Fibroblast of lung (primary cell): ENCODE measurements at places on chromosomes 4 and X. TPM values are rescaled to one million over a fixed set of nuclear protein-coding genes. Genes with fewer than 3 reads are reported as not detected.

Gene ACE2
- total RNA-seq, result not detected in 2 replicates

Gene DCHS2
- under 0.01 TPM in 1 of 2 replicates, not detected in the other for total RNA-seq

Gene ATOH1
- total RNA-seq, result not detected in 2 replicates

Gene CYLC1
- not detected in 2 replicates for total RNA-seq

Gene DRP2
- total RNA-seq, result under 0.01 and 0.50 TPM in 2 replicates

Gene P2RY4
- under 0.01 TPM in 2 replicates for total RNA-seq

Gene DGKK
- not detected in 2 replicates for total RNA-seq

Gene SSX2
- not detected in 2 replicates for total RNA-seq

DNA sequence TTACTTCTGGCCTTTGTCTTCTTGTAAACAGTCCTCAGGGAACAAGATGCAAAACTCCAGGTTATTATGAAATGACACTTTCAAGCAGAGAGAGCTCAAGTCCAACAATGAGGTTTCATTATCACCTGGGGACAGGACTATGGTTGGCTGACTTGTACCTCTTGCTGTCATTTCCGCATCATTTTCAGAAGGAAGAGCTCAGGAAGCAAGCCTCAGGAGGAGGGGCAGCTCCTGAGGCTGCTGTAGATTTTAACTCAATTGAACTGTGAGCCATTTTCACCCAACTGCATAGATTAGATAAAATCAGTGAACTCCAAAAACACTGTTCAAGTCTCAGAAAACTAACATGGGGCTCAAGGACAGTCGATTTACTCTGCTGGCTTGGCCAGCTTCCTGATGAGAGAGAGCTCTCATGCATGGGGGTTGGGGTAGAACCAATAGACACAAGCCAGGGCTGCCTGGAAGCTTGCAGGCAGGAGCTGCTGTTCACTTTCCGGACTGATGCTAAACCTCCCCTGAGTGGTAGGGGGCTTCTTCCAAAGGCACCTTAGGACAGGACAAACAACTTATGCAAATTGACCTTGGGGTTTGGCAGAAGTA, 23.6 kb downstream of the TMEM255A start:
- H3K27ac ChIP-seq, result no peak overlapping the region
- no peaks in the 10 kb centered on the region for H3K4me1 ChIP-seq
- no peak for DNase-seq

DNA sequence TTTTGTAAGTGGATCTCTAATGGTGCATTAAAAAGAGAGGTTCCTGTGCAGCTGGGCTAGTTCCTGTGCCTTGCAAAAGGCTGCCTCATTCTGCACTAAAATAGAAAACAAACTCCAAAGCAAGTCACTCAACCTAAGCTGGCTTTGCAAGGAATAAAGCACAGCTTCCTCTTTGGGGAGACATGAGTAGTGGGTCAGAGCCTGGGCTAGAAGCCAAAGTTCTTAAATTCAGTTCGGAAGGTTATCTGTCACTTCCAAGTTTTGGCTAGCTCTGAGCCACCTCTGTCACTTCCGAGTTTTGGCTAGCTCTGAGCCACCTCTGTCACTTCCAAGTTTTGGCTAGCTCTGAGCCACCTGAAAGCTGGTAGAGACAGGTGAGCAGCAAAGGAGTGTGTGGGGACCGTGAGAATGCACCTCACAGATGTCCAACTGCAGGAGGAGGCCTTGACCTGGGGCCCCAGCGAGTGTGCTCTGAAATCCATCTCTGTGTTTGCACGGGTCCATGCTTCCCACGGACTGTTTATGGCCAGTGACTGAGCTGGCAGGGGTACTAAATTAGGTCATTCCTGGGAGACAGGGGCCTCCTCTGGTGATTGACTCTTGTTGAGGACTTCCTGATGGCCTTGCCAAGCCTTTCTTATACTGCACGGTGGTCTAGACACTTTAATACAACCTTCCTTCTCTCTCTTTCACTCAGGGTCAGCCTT, 36.4 kb upstream of the MAMLD1 start:
- H3K36me3 ChIP-seq, result no peaks in the 10 kb centered on the region
- no peak for DNase-seq
- no peak overlapping the region for H3K4me3 ChIP-seq

DNA sequence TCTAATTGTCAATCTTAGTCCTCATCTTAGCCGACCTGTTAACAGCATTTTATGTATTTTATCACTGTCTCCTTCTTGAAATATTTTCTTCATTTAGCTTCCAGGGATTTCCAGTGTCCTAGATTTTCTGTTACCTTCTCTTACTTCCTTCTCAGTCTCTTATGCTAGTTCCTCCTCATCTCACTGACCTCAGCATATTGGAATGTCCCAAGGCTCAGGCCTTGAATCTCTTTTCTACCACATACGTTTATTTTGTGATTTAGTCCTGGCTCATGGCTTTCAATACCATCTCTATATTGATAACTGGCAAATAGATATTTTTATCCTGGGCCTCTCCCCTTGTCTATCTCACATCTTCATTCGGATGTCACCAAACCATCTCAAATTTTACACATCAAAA, 61.1 kb downstream of the IQCM start:
- no peaks in the 10 kb centered on the region for H3K36me3 ChIP-seq
- H3K27ac ChIP-seq, result no peak overlapping the region
- no peaks in the 10 kb centered on the region for H3K27me3 ChIP-seq
- H3K4me3 ChIP-seq, result no peak overlapping the region

GRCh38 chr4:155667568-155668511, 1.2 kb downstream of the GUCY1A1 start:
- no peaks in the 10 kb centered on the region for H3K27me3 ChIP-seq
- DNase-seq, result peak; percentile 39
- no peak overlapping the region for H3K27ac ChIP-seq
- H3K4me3 ChIP-seq, result peak overlapping the region; percentile 69
- H3K36me3 ChIP-seq, result no peaks in the 10 kb centered on the region
- no peaks in the 10 kb centered on the region for H3K4me1 ChIP-seq

GRCh38 chr4:99720206-99720605, 62.6 kb upstream of the C4orf54 start:
- H3K4me3 ChIP-seq, result no peak overlapping the region
- peaks cover 3% of the 10 kb centered on the region for H3K4me1 ChIP-seq
- no peak overlapping the region for H3K27ac ChIP-seq

DNA sequence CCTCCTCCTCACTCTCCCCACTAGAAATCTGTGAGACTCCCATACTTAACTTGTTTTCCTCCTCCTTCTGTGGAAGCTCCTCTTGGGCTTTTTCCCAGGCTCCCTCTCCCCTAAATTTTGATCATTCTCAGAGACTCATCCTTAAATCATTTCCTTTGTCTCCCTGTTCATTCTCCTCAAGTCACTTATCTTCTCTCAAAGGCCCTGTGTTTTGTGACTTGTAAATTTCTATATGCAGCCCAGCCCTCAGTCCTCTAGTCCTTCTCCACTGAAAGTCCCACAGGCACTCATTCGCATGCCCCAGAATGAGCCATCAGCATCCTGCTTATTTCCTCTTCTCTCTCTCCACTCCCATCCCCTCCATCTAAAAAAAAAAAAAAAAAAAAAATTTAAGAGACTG, 171.8 kb downstream of the SOWAHB start:
- H3K36me3 ChIP-seq, result no peaks in the 10 kb centered on the region
- no peaks in the 10 kb centered on the region for H3K27me3 ChIP-seq
- no peak for DNase-seq
- H3K4me1 ChIP-seq, result peaks cover 6% of the 10 kb centered on the region

DNA sequence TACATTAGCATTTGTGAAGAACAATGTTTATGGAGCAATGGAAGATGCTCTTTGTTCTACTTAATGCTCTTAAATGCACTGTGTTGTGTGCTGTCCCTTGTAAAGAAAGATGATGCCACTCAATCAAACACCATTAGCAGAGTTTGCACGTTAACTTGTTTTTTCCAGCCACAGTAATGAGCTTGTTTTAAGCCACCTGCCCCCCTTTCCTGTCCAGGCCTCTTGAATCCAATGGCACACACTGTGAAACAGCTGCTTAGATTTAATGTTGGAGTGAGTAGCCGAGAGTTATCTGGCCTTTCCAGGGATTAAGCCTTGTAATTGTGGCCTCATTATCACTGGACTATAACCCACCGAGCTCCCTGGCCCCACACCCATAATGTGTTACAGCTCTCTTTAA, 86.0 kb downstream of the PAK3 start:
- H3K4me3 ChIP-seq, result no peak overlapping the region
- no peak overlapping the region for H3K27ac ChIP-seq
- no peak for DNase-seq
- no peaks in the 10 kb centered on the region for H3K36me3 ChIP-seq
- H3K27me3 ChIP-seq, result no peaks in the 10 kb centered on the region

DNA sequence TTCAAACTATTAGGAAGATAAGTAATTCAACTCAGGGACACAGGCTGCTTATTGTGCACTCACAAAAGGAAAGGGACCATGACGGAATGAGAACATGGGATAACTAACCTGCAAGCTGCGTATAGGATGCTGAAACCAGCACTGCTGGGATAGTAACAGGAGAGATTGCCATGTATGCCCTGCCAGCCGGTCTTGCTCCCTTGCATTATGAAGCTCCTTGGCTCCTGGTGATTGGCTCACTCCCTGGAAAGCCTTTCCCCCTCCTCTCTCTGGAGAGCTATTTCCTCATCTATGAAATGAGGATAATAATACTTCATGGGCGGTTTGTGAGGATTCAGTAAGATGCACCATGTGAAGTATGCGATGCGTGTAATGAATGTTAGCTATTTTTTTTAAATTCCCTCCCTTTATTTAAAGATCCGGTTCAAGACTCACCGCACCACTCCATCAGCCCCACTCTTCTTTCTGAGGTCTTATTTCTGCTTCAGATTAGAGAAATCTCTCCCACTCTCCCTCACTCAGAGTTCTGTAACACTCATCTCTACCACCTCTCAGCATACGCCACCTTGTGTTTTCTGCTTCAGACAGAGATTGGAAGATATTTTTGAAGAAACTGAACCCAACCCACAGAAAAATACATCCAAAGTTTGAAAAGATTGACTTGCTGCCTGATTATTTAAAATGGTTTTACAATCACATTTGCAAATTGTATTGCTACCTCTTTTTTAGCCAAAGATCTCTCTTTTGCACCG, 18.4 kb downstream of the MSMO1 start:
- DNase-seq, result no peak
- H3K4me1 ChIP-seq, result no peaks in the 10 kb centered on the region
- H3K27me3 ChIP-seq, result no peaks in the 10 kb centered on the region
- H3K4me3 ChIP-seq, result no peak overlapping the region

DNA sequence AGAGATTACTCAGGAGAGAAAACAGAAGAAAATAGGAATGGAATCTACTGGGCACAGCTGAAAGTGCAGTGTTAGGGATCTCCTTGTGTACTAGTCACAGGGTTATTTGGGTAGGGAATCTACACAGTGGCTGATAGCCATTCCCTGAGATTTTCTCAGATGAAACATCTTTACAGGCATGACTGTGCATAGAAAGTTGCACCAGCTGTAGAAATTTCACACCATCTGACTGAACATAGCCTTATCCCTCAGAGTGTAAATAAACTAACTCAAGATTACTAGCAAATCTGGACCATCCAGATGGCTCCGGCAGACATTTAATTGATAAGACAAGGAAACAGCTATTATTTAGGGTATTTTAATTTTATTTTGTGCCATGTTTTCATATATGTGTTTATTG, 2053.5 kb upstream of the TENM3 start:
- H3K4me1 ChIP-seq, result no peaks in the 10 kb centered on the region
- H3K4me3 ChIP-seq, result no peak overlapping the region
- H3K36me3 ChIP-seq, result no peaks in the 10 kb centered on the region
- DNase-seq, result peak; percentile 21
- no peaks in the 10 kb centered on the region for H3K27me3 ChIP-seq

GRCh38 chr4:166816890-166817289, 417.4 kb downstream of the SPOCK3 start:
- no peak overlapping the region for H3K27ac ChIP-seq
- no peaks in the 10 kb centered on the region for H3K27me3 ChIP-seq
- H3K4me1 ChIP-seq, result no peaks in the 10 kb centered on the region
- DNase-seq, result no peak

- no peak overlapping the region for H3K4me3 ChIP-seq
- no peaks in the 10 kb centered on the region for H3K27me3 ChIP-seq
- no peak for DNase-seq
- no peaks in the 10 kb centered on the region for H3K4me1 ChIP-seq
- H3K27ac ChIP-seq, result no peak overlapping the region
Measured at GRCh38 chrX:44842550-44843317, 1.1 kb upstream of the DUSP21 start.

- no peaks in the 10 kb centered on the region for H3K27me3 ChIP-seq
- no peak overlapping the region for H3K4me3 ChIP-seq
- H3K36me3 ChIP-seq, result no peaks in the 10 kb centered on the region
- no peak overlapping the region for H3K27ac ChIP-seq
Measured at GRCh38 chr4:23839279-23839678, 50.6 kb downstream of the PPARGC1A start.

GRCh38 chr4:153668647-153669046, 15.4 kb upstream of the TLR2 start:
- no peaks in the 10 kb centered on the region for H3K36me3 ChIP-seq
- no peak for DNase-seq
- H3K27ac ChIP-seq, result no peak overlapping the region
- no peak overlapping the region for H3K4me3 ChIP-seq
- H3K27me3 ChIP-seq, result no peaks in the 10 kb centered on the region
- H3K4me1 ChIP-seq, result no peaks in the 10 kb centered on the region

GRCh38 chr4:3699678-3700077, 66.5 kb upstream of the ADRA2C start:
- H3K4me1 ChIP-seq, result no peaks in the 10 kb centered on the region
- H3K4me3 ChIP-seq, result no peak overlapping the region
- no peak overlapping the region for H3K27ac ChIP-seq
- no peaks in the 10 kb centered on the region for H3K36me3 ChIP-seq
- no peak for DNase-seq

- no peaks in the 10 kb centered on the region for H3K36me3 ChIP-seq
- H3K27me3 ChIP-seq, result no peaks in the 10 kb centered on the region
- DNase-seq, result peak; percentile 57
- H3K27ac ChIP-seq, result no peak overlapping the region
Measured at GRCh38 chr4:53497487-53498244, 93.6 kb downstream of the LNX1 start.

DNA sequence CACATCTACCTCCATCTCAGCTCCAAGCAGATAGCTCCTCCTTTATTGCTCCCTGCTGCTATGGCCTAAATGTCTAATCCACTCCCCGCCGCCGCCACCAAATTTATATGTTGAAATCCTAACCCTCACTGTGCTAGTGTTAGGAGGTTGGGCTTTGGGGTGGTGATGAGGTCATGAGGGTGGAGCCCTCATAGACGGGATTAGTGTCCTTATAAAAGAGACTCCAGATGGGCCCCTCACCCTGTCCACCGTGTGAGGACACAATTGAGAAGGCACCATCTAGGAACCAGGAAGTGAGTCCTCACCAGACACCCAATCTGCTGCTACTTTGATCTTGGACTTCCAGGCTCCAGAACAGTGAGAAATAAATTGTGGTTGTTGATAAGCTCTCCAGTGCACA, 13.6 kb upstream of the TBC1D14 start:
- DNase-seq, result no peak
- H3K27ac ChIP-seq, result no peak overlapping the region
- no peaks in the 10 kb centered on the region for H3K36me3 ChIP-seq
- H3K4me3 ChIP-seq, result no peak overlapping the region
- H3K4me1 ChIP-seq, result peaks cover 13% of the 10 kb centered on the region

- H3K4me1 ChIP-seq, result peaks cover 16% of the 10 kb centered on the region
- H3K27me3 ChIP-seq, result no peaks in the 10 kb centered on the region
- no peaks in the 10 kb centered on the region for H3K36me3 ChIP-seq
- DNase-seq, result no peak
- no peak overlapping the region for H3K4me3 ChIP-seq
Measured at GRCh38 chr4:14857981-14858380, 144.3 kb upstream of the CPEB2 start.
